ENCODE measurements at places on chromosomes 1 and 21. TPM values are rescaled to one million over a fixed set of nuclear protein-coding genes. Genes with fewer than 3 reads are reported as not detected.

Gene FHAD1
- 0.32 TPM for total RNA-seq

Gene FYB2
- total RNA-seq, result 0.36 TPM

Gene CTNNBIP1
- 175 TPM for total RNA-seq

Gene EDARADD
- total RNA-seq, result 4.3 TPM

Gene TFF2
- total RNA-seq, result not detected

Gene IVL
- 145 TPM for total RNA-seq

Gene AGO4
- total RNA-seq, result 5.6 TPM

Gene ADAMTS5
- 0.80 TPM for total RNA-seq

Gene CAPN9
- total RNA-seq, result not detected

All from esophagus mucosa (tissue), 1 donor.